GM13977 (cell line): ENCODE measurements at places on chromosomes 16 and 17.

GRCh38 chr17:75498726-75499213 lies 16.6 kb downstream of the CASKIN2 start:
- no peak for DNase-seq

DNA sequence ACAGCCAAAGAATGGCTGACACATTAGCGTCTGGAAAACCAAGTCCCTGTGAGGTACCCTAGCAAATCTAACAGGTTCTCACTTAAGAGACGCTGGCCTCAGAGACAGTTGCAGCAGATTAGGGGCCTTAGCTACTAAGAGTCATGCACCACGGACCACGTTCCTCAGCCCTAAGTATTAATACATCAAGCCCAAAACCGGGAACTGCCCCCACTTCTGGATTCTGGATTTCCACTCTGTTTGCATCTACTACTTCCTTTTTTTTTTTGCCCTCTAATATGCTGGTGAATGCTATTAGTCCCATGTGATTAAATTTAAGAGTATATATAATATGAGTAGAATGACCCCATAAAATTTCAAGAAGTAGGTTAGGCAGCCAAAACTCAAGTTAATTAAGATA lies 775 bp upstream of the TERB1 start:
- no peak for DNase-seq

- no peak for DNase-seq
These were observed 11.4 kb upstream of the C1QL1 start for GRCh38 chr17:44979426-44979995.

DNA sequence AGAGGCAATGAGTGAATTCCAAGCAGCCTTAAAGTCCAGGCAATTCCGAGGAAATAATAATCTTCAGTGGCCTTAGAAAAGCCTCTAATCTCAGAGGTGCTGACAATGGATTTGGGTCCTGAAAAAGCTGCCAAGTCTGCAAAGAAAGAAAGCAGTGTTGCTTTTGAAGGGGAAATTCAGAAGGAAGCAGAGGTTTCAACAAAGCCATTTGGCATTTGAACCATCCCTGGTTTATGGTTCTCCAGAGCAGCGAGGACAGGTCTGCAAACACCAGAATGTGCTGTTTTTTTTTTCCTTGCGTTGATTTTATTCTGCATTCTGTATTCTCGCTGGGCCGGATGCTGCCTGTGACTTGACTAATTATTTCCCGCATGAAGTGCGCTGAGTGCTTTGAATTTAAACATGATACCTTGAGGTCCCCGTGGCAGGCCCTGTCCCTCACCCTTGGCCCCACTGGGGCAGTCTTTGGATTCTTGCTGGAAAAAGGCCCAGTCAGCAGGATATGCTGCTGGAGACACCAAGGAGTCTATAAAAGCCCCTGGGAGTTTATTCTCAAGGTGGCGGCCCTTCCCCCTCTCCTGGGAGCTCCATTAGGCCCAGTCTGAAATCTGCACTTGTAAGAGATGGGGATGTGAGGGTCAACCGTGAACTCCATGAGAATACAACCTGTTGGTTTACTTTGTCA lies 338.3 kb downstream of the HAPSTR1 start:
- DNase-seq = no peak

DNA sequence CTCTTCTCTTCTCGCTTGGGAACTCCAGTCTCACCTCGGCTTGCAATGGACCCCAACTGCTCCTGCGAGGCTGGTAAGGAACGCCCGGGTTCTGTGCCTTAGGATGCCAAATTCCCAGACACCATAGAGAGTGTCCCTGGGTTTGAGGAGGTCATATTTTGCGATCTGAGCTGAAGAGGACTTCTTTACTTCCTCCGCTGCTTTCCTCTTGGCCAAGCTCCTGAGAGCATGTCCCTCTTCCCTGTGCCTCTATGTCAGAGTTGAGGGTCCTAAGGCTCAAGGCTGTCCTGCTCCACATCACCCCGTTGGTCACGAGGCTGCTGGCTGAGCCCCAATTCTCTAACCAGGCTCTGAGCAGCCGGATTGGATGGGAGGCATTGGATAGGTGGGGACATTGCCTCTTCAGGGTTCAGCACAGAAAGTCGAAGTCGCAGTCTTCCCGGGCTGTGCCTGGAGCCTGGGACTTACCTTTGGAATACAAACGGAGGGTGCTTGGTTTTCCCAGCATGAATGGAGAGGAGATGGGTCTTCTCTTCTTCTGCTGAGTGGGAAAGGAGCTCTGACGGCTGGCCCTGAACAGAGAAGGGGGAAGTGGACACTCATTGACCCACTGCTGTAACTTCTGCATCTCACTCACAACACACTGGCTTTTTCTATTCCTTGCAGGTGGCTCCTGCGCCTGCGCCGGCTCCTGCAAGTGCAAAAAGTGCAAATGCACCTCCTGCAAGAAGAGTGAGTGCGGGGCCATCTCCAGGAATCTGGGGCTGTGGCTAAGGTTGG lies 416 bp downstream of the MT1H start:
- no peak for DNase-seq

DNA sequence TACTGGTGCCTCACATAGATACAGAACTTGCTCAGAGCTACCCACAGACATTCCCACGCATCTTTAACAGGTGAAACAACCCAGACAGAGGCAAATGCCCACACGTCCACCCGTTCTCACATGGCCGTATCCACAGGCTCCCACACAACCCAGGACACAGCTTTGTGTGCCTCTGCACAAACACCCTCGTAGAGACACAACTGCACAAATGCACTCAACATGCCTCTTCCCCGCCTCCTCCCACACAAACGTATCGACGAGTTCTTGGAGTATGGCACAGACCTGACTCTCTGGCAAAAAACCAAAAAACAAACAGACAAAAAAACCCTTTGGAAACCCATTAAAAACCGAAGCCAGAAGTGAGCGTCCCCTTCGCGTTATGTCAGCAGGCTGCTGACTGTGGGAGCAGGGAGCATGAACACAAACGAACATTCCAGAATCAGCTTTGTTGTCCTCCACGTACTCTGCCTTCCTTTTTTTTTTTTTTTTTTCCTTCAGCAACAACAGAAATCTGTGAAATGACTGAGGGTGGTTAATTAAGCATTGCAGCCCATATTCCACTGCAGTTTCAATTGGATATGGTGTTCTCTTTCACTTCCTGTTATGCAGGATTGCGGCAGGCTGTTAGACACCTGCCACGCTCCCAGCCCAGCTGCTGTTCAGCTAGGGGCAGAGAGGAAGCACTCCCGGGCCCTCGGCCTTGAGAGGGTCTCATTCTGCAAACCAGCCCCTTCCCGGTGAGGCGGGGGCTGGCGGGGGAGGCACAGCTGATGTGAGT lies 313.7 kb downstream of the MAF start:
- DNase-seq = peak; percentile 16

- DNase-seq = no peak
These were observed 444.0 kb downstream of the HS3ST3B1 start for GRCh38 chr17:14744761-14745473.

- DNase-seq = peak; percentile 57
These were observed 1.1 kb downstream of the CHTF8 start for GRCh38 chr16:69131167-69131838.

GRCh38 chr17:49624896-49625295 lies 49.2 kb downstream of the NXPH3 start:
- DNase-seq = no peak

- DNase-seq = peak; percentile 60
These were observed 835 bp downstream of the NME4 start for GRCh38 chr16:397736-398332.

GRCh38 chr16:58658796-58659211 lies 25.8 kb downstream of the SLC38A7 start:
- no peak for DNase-seq

- no peak for DNase-seq
These were observed 3.3 kb downstream of the ARL4D start for GRCh38 chr17:43402078-43402477.

GRCh38 chr16:87248714-87249113 lies 68.5 kb downstream of the C16orf95 start:
- DNase-seq = no peak

GRCh38 chr17:1484060-1484535 lies 8.4 kb downstream of the MYO1C start:
- DNase-seq = no peak

- no peak for DNase-seq
These were observed 2.0 kb downstream of the ABCC12 start for GRCh38 chr16:48153774-48154173.

GRCh38 chr16:85245307-85246172 lies 133.3 kb upstream of the CIBAR2 start:
- peak; percentile 73 for DNase-seq

- peak; percentile 58 for DNase-seq
These were observed 13.6 kb downstream of the ZC3H7A start for GRCh38 chr16:11783319-11784037.

GRCh38 chr16:57093666-57094564 lies 1.5 kb downstream of the CPNE2 start:
- DNase-seq = no peak

DNA sequence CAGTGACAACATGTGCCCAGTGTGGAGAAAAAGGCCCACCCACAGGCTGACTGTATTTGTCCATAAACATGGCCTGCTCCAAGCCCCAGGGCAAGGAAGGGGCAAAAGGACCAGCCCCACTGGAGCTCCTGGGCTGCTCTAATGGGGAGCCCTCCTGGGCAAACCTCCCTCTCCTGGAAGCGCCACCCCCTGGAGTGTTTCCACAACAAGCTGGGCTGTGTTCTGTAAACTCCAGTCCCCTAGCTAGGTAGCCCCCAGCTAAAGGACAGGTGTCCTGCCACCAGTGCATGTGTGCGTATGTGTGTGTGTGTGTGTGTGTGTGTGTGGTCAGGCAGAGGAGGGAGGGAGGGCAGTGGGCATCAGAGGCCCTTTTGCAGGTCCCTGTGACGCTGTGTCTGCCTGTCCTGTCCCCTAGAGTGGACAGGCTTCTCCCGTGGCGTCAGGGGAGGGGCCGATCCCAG lies 11.3 kb upstream of the STAC2 start:
- DNase-seq = no peak

DNA sequence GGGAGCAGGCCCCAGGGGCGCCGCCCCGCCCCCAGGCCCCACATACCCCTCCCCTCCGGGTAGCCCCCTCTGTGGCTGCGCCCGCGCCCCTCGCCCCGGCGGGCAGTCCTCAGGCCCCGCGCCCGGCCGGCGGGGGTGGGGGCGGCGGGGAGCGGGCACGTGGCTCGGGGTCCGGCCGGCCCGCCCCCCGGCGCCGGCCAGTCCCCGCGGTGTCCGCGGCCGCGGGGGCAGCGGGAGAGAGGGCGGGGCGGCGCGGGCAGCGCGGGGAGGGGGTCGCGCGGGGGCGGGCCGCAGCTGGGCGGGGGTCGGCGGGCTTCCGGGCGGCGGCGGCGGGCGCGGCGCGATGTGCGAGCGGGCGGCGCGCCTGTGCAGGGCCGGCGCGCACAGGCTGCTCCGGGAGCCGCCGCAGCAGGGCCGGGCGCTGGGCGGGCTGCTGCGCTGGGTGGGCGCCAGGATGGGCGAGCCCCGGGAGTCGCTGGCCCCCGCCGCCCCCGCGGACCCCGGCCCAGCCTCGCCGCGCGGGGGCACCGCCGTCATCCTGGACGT lies 335 bp downstream of the NECAB2 start:
- DNase-seq = no peak

DNA sequence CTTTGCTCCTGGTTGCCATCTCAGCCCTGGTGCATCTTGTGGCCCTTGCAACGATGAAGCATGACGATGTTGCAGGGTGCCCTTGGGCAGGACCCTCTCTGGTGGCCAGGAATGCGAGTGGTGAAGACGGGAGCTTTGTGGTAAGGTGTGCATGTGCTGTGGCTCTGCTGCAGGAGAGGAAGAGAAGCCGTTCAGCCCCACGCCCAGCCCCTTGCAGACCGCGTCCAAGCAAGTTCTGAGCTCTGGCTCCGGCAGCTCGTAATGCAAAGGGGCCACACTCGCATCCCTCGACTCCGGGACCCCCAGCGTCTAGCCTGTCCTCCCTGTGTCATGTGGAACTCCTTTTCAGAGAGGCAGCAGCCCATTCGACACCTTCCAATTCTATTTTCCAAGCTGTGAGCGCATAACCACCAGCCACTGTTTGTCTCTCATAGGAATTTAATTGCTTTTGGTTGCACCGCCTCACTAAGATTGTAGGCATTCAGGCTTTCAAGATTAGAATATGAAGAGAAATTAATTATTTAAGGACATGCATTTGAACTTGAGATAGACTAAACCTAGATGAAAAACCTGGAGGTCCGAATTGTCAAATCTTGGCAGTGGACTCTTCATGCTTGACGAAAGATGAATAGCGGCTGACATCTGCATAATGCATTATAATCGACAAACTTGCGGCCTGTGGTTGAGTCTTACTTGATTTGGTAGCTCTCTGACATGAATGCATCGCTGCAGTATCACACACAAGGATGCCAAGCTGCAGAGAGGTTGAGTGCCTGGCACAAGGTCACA lies 21.1 kb upstream of the KCNG4 start:
- no peak for DNase-seq

DNA sequence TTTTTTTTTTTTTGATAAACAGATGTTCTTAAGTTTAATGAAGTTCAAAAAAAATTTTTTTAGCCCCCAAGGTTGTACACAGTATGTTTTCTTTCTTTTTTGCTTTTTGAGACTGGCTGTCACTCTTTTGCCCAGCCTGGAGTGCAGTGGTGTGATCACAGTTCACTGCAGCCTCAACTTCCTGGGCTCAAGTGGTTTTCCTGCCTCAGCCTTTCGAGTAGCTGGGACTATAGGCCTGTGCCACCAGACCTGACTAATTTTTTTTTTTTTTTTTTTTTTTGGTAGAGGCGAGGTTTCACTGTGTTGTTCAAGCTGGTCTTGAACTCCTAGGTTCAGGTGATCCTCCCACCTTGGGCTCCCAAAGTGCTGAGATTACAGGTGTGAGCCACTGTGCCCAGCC lies 12.8 kb downstream of the ITGAE start:
- no peak for DNase-seq

DNA sequence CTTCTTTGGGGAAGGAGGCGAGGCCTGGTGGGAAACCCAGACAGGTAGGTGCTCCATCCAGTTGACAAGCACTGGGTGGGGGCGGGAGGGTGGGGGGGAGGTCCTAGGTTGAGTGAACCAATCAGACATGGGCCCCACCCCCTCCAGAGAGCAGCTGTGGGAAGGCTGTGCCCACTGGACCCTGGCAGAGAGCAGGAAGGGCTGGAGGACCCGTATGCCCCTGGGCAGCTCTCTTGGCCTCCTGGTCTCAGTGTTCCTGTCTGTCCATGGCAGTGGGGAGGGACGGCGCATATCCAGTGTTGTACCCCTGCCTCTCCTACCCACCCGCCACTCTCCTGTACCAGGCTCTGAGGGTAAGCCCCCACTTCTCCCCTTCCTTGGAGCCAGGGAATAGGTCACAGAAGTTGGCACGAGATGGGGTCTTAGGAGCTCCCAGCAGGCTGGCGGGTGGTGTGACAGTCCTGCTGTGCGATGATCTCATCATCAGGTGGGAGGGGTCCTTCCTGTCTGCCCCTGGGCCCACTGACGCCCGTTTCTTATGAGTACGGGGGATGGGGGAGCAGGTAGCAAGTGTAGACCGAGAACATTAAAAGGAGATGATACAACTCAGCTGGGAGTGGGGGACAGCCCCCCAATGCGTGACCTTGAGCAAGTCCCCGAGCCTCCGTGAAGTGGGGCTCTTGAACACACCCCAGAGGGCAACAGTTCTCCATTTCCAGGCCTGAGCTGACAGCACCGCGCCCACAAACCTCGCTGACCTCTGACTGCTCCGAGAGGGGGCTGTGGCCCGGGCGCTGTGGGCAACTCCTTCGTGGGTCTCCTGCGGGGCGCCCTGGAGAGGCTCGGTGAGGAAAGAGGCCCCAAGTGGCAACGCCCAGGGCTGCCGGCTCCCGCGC lies 1.2 kb upstream of the ZFPM1 start:
- DNase-seq = no peak
